ENCODE measurements at places on chromosomes 13 and 19.

- DNase-seq, result no peak
- H3K27me3 ChIP-seq, result no peaks in the 10 kb centered on the region
- H3K4me1 ChIP-seq, result peaks cover 22% of the 10 kb centered on the region
- no peak overlapping the region for H3K27ac ChIP-seq
Observed at GRCh38 chr13:79913141-79913827, 427.6 kb downstream of the SPRY2 start.

- H3K4me3 ChIP-seq, result no peak overlapping the region
- no peak for DNase-seq
- H3K27ac ChIP-seq, result no peak overlapping the region
- peaks cover 24% of the 10 kb centered on the region for H3K27me3 ChIP-seq
- no peaks in the 10 kb centered on the region for H3K36me3 ChIP-seq
- H3K4me1 ChIP-seq, result no peaks in the 10 kb centered on the region
Observed at GRCh38 chr13:112194167-112194530, 127.2 kb downstream of the SOX1 start.

GRCh38 chr19:38417544-38418506, 8.2 kb downstream of the RASGRP4 start:
- H3K36me3 ChIP-seq, result no peaks in the 10 kb centered on the region
- H3K4me1 ChIP-seq, result peaks cover 12% of the 10 kb centered on the region
- H3K27ac ChIP-seq, result no peak overlapping the region
- DNase-seq, result peak; percentile 65

- H3K36me3 ChIP-seq, result peaks cover 41% of the 10 kb centered on the region
- H3K27ac ChIP-seq, result peak overlapping the region; percentile 94
- peak; percentile 78 for DNase-seq
- H3K27me3 ChIP-seq, result no peaks in the 10 kb centered on the region
Observed at GRCh38 chr19:45779231-45780145, 2.8 kb downstream of the DMPK start.

- H3K27me3 ChIP-seq, result no peaks in the 10 kb centered on the region
- H3K27ac ChIP-seq, result peak overlapping the region; percentile 100
- H3K4me3 ChIP-seq, result peak overlapping the region; percentile 95
- peaks cover 68% of the 10 kb centered on the region for H3K4me1 ChIP-seq
- H3K36me3 ChIP-seq, result no peaks in the 10 kb centered on the region
Observed at GRCh38 chr13:110915874-110916206, 971 bp upstream of the ANKRD10 start.

GRCh38 chr13:104782741-104783140, 1716.5 kb upstream of the SLC10A2 start:
- no peak for DNase-seq
- no peak overlapping the region for H3K4me3 ChIP-seq
- H3K27ac ChIP-seq, result no peak overlapping the region
- H3K36me3 ChIP-seq, result no peaks in the 10 kb centered on the region
- no peaks in the 10 kb centered on the region for H3K4me1 ChIP-seq

- H3K4me3 ChIP-seq, result no peak overlapping the region
- H3K4me1 ChIP-seq, result peaks cover 14% of the 10 kb centered on the region
- H3K27me3 ChIP-seq, result no peaks in the 10 kb centered on the region
- no peak for DNase-seq
- no peak overlapping the region for H3K27ac ChIP-seq
- no peaks in the 10 kb centered on the region for H3K36me3 ChIP-seq
Observed at GRCh38 chr13:59012731-59013130, 1151.0 kb downstream of the DIAPH3 start.

- no peak overlapping the region for H3K27ac ChIP-seq
- no peak for DNase-seq
- H3K27me3 ChIP-seq, result no peaks in the 10 kb centered on the region
Observed at GRCh38 chr13:73677048-73677601, 457.1 kb downstream of the KLF12 start.

- peak; percentile 93 for DNase-seq
- peak within 1 kb of the TSS; percentile 93 for H3K27ac ChIP-seq
- no peaks in the 10 kb centered on the region for H3K27me3 ChIP-seq
- peaks cover 7% of the 10 kb centered on the region for H3K36me3 ChIP-seq
- peaks cover 64% of the 10 kb centered on the region for H3K4me1 ChIP-seq
- H3K4me3 ChIP-seq, result peak within 1 kb of the TSS; percentile 100
Observed at GRCh38 chr19:46346821-46347571, at the start of gene PPP5C. TSS of gene PPP5C (plus strand) at chr19:46347087. CDS start at chr19:46347097, 10 bp downstream.

GRCh38 chr13:93716623-93717022, 490.0 kb downstream of the GPC6 start:
- no peak for DNase-seq
- H3K36me3 ChIP-seq, result no peaks in the 10 kb centered on the region

DNA sequence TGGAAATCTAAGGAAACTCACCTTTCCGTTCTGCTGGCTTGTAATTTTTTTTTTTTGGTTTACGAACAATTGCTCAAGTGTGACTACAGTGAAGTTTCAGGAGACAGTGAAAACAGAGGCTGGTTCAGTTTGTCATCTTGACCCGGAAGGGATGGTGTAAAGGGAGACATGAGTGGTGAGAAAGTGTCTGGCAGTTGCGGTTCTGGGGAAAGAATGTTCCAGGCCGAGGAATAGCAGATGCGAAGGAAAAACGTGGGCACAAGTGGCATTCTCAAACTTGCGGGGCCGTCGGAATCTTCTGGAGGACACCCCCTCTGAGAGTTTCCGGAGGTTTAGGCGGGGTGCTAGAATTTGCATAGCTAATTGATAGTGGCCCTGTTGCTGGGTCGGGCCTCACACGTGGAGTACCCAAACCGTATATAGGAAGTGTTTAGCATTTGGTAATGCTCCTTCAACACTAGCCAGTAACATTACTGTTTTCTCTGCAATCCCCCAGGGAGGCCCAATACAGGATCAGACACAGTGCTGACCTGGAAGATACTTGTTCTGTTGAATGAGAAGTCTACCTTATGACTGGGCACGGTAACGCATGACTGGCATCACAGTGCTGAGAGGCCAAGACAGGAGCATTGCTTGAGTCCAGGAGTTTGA, 2.8 kb upstream of the TNFSF9 start:
- H3K4me3 ChIP-seq, result no peak overlapping the region
- no peaks in the 10 kb centered on the region for H3K36me3 ChIP-seq
- peaks cover 56% of the 10 kb centered on the region for H3K4me1 ChIP-seq
- H3K27me3 ChIP-seq, result peaks cover 15% of the 10 kb centered on the region
- H3K27ac ChIP-seq, result peak overlapping the region; percentile 39

- DNase-seq, result no peak
- peaks cover 89% of the 10 kb centered on the region for H3K27me3 ChIP-seq
- H3K4me1 ChIP-seq, result no peaks in the 10 kb centered on the region
- H3K27ac ChIP-seq, result no peak overlapping the region
- H3K4me3 ChIP-seq, result no peak overlapping the region
Observed at GRCh38 chr13:111880185-111880584, 186.8 kb upstream of the SOX1 start.

DNA sequence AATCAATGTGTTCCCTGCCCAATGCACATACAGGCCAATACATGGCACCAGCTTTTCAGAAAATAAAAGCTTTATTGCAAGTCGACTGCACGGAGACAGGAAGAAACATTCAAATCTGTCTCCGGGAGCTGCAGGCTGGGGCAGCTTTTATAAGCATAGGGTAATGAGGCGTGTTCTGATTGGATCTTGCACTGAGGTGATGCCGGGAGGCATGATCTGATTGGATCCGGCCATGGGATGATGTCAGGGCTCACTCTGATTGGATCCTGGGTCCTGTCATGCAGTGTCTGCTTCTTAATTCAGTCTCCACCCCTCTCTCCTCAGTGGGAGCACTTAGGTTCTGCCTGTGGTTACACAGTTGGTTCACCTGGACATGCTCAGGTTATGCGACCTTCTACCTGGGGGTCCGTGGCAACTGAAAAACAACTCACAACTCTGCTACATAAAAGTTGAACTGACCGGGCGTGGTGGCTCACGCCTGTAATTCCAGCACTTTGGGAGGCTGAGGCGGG, 11.8 kb upstream of the FBN3 start:
- no peak overlapping the region for H3K27ac ChIP-seq
- H3K4me1 ChIP-seq, result peaks cover 3% of the 10 kb centered on the region

- H3K36me3 ChIP-seq, result no peaks in the 10 kb centered on the region
- peaks cover 69% of the 10 kb centered on the region for H3K27me3 ChIP-seq
- no peak overlapping the region for H3K27ac ChIP-seq
- peak overlapping the region; percentile 75 for H3K4me3 ChIP-seq
Observed at GRCh38 chr13:20192158-20192835, 441 bp downstream of the GJB2 start.

GRCh38 chr13:48817166-48817802, 158.4 kb upstream of the FNDC3A start:
- no peaks in the 10 kb centered on the region for H3K36me3 ChIP-seq
- no peaks in the 10 kb centered on the region for H3K4me1 ChIP-seq
- no peak for DNase-seq
- no peaks in the 10 kb centered on the region for H3K27me3 ChIP-seq

GRCh38 chr19:32040236-32040635, 305.2 kb upstream of the ZNF507 start:
- H3K27me3 ChIP-seq, result peaks cover 60% of the 10 kb centered on the region
- H3K4me1 ChIP-seq, result peaks cover 9% of the 10 kb centered on the region
- no peak overlapping the region for H3K4me3 ChIP-seq
- H3K27ac ChIP-seq, result no peak overlapping the region
- no peaks in the 10 kb centered on the region for H3K36me3 ChIP-seq

DNA sequence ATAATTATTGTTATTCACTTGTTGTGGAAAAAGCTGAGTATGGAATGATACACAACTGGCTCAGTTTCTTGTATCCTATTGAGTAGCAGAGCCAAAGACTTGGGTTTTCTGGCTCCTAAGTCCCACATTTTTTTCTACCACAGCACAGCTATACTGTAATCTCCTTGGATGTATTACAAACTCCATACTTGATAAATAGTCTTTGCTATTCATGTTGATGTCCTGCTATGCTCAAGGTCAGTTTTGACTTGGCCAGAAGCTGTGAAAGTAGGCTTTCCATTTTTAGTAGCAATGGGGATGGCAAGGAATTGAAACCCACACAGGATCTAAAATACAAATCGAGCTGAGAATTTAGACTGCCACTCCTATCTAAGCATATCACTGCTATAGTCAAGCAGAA, 79.1 kb downstream of the B3GLCT start:
- peak overlapping the region; percentile 41 for H3K27ac ChIP-seq
- no peaks in the 10 kb centered on the region for H3K27me3 ChIP-seq
- peaks cover 13% of the 10 kb centered on the region for H3K4me1 ChIP-seq
- no peak overlapping the region for H3K4me3 ChIP-seq
- DNase-seq, result no peak

- H3K36me3 ChIP-seq, result no peaks in the 10 kb centered on the region
Observed at GRCh38 chr19:34269968-34270621, 15.7 kb downstream of the GARRE1 start.

All from left ventricle myocardium inferior (tissue), 1 donor.